ENCODE measurements at places on chromosomes 16 and 17.
A peak's percentile ranks its signal among the peaks of the same experiment; 100 is the strongest.

DNA sequence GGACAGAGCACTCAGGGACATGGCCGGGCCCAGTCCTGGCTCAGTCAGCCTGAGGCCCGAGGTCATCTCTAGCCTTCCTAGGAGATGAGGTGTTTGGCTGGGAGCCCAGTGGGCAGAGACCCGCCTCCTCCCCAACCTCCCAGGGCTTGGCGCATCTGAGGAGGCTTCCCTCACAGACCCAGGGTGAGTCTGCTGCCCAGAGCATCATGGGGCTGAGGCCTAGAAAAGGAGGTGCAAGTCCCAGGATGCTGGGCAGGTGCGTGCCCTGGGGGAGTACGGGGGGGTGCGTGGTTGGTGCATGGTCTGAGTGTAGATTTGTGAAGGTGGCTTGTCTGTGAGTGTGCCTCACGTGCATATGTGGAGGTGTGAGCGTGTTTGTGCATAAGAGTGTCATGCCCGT is 4.7 kb downstream of the PDE6G start:
- H3K4me1 ChIP-seq, result no peaks in the 10 kb centered on the region
- H3K27me3 ChIP-seq, result peaks cover 4% of the 10 kb centered on the region
- no peak for DNase-seq

DNA sequence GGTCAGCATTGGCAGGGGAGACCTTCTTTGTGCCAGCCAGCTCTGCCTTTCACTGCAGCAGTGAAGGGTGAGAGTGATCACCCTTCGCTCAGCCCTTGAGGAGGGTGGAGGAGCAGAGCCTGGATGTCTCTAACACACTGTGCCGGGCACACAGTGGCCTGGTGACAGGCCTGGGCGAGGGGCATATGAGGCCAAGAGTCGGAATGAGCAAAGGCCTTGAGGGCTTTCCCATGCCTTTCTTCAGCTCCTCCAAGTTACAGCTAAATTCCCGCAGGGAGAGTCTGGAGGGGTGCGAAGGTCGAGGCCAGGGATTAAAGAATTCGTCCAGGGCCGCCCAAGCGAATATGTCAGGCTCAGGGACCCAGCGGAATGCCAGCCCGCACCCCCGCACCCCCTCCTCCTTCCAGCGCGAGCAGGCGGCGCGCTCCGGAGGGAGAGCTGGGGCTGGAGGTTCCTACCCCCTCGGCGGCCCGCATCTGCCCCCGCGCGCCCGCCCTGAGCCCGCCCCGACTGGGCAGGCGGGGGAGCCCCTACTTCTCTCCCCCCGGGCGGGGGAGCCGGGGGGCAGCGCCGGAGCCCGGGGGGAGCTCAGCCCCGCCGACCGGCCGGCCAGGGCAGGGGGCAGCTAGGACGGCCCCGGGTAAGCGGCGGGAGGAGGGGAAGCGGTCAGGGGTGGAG is at the start of gene RASL10B:
RASL10B (plus strand) TSS at position 401 of the 678 bp plus-strand sequence. CDS start 3,546 bp downstream, outside the sequence.
- no peaks in the 10 kb centered on the region for H3K27me3 ChIP-seq
- H3K4me1 ChIP-seq, result no peaks in the 10 kb centered on the region
- peak within 1 kb of the TSS; percentile 77 for H3K4me3 ChIP-seq
- peak within 1 kb of the TSS; percentile 85 for H3K27ac ChIP-seq

GRCh38 chr17:40553694-40554534 is 11.4 kb downstream of the CCR7 start:
- DNase-seq, result peak; percentile 93
- no peaks in the 10 kb centered on the region for H3K27me3 ChIP-seq
- H3K4me1 ChIP-seq, result peaks cover 98% of the 10 kb centered on the region

DNA sequence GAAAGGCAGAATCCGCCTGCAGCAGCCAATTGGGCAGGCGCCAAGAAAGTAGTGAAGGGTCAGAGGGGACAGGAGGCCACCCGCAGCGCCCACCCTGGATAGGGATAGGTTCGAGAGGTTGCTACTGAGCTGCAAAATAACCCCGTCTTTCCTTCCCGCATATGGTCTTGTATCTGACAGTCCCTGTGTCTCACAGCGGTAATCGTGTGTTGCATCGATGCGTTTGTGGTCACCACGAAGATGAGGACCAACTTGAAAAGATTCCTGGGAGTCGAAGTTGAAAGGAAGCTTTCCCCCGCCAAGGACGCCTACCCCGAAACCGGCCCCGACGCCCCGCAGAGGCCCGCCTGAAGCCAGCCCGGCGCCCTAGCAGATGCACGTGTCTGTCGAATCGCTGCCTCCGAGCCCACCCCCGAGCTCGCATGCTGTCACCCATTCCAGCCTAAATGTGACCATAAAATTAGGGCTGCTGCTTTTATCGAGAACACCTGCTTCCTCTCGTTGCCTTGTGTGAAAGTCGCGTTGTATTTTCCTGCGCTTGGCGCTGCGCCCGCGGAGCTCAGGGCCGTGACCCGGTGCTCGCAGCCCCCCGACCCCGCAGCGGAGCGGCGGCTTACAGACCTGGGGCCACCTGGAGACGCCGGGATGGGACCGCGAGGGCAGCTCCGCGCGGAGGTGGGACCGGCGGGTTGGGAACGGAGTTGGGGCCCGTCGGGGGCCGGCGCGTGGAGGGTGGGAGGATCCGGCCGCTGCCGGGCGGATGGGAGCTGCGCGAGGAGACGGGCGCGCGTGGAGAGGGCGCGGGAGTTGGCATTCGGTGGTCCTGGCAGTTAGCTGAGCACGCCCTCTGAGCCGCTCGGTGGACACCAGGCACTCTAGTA is at the start of gene CMTM2:
CMTM2 (plus strand) TSS at position 813 of the 881 bp plus-strand sequence. CDS start 145 bp downstream, outside the sequence.
- H3K4me1 ChIP-seq, result no peaks in the 10 kb centered on the region
- no peaks in the 10 kb centered on the region for H3K36me3 ChIP-seq
- DNase-seq, result no peak
- H3K27ac ChIP-seq, result no peak within 1 kb of the TSS
- no peaks in the 10 kb centered on the region for H3K27me3 ChIP-seq
- H3K4me3 ChIP-seq, result peak within 1 kb of the TSS; percentile 39

- H3K4me1 ChIP-seq, result no peaks in the 10 kb centered on the region
- no peak for DNase-seq
- H3K27me3 ChIP-seq, result peaks cover 7% of the 10 kb centered on the region
Observed at GRCh38 chr17:45784293-45784740, at the start of gene CRHR1. Gene CRHR1 (plus strand): TSS chr17:45784320. CDS start chr17:45784545, 225 bp downstream.

DNA sequence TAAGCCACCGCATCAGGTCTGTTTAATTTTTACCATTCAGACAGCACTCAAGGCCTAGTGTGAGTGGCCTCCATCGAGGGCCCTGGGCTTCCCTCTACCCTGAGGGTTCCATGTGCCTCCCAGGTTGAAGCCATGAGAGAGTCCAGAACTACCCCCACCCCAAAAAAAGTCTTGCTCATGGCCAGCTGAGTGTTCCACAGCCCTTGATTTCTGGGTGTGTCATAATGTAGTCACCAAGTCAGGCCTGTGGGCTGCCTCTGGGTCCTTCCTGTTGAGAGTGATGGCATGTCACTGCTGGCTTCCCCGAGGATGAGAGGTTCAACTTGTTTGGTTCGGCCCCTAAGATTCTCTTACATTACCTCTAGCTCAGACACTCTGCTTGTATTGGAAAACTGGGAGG is 100.6 kb downstream of the PITPNC1 start:
- peak overlapping the region; percentile 54 for H3K27ac ChIP-seq
- H3K4me1 ChIP-seq, result no peaks in the 10 kb centered on the region
- H3K4me3 ChIP-seq, result no peak overlapping the region
- H3K36me3 ChIP-seq, result no peaks in the 10 kb centered on the region
- H3K27me3 ChIP-seq, result no peaks in the 10 kb centered on the region

GRCh38 chr16:84091460-84091859 is 25.3 kb downstream of the MBTPS1 start:
- DNase-seq, result no peak
- H3K27me3 ChIP-seq, result no peaks in the 10 kb centered on the region
- no peak overlapping the region for H3K4me3 ChIP-seq
- peaks cover 89% of the 10 kb centered on the region for H3K36me3 ChIP-seq

Measured in right atrium auricular region (tissue), 2 donors.